Non-pigmented ciliary epithelial cell (primary cell): ENCODE measurements at places on chromosomes 11 and 22.

DNA sequence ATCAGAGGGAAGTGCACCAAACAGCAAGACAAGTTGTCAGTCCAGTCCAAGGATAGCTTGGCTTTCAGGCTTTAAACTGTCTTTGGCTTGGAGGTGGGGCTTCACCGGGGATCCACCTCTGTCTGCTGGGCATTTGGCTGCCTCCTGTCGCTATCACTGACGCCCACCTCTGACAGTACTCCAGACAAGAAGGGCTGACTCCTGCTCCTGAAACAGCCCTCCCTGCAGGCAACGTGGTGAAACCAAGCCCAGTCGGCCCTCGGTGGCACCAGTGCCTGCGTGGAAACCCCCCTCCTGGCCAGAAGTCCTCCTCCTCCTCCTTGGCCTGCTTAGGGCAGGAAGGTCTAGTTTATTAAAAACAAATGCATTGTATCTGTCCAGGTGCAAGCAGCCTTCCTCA lies 16.9 kb downstream of the DHCR7 start:
- no peak for DNase-seq

DNA sequence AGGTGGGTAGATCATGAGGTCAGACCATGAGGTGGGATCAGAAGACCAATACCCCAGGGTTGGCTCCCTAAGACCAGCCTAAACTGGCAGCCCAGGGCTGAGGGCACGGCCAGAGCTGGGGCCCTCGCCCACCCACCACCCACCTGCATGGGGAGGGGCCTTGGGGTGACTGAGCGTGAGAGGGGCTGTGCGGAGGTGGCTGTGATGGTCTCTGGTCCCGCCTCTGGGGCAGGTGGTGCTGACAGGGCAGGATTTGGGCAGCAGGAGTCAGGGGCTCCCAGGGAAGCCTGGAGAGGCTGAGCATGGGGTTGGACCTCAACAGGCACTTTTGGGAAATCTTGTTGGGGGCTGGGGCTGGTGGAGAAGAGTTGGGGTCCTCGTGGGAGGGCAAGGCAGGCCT lies 39.8 kb upstream of the MUC5AC start:
- DNase-seq: no peak

- no peak for DNase-seq
Measured at GRCh38 chr22:27386186-27386585, 415.4 kb downstream of the MN1 start.

DNA sequence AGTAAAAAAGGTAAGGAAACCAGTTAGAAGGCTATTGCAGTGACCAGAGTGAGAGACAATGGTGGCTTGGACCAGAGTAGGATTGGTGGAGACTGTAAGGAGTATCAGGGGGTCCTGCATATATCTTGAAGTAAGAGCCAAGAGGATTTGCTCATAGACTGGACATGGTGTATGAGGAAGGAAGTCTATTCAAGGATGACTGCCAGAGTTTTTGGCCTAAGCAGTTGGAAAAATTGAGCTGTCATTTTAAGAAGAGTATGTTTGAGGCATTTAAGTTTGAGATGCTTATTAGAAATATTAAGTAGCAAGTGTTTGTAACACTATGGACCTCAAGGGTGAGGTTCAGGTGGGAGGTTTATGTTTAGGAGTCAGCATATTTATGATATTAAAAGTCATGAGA lies 596.6 kb downstream of the METTL15 start:
- no peak for DNase-seq

DNA sequence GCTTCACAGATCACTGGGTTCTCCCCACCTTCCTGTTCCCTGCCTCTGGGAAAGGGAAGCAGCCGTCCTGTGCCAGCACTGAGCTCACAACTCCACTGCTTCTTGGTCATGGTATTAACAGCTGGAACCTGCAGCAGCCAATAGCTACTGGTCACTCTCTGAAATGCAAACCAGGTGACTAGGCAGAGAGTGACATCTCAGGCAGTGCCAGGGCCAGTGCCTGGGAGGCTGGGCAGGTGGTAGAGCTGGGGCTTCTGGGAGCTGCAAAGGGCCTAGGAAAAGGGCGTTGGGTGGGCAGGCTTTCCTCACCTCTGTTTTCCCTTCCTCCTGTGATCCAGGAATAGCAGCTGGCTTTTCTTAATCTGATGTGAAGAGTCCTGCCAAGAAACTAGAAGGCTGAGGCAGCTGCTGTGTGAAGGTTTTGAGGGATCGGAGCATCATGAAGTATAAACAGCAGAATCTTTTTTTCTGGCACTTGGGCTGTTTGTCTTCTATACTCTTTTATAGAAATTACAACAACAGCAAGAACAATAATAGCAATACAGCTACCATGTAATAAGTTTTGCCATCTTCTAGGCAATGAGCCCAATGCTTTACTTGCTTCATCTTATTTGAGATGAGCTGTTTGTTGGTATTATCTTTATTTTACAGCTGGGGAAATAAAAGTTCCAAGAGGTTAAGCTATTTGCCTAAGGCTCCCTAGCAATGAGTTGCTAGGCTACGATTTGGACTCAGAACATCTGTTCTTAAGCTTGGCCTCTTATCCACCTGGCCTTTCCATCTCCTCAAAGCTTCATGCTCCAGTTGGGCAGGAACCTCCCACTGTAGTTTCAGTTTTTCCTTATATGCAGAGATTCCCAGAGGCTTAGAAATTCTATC lies 22.0 kb upstream of the CD44 start:
- DNase-seq: no peak

GRCh38 chr11:133198438-133198837 lies 333.9 kb downstream of the OPCML start:
- no peak for DNase-seq

GRCh38 chr11:2776351-2777061 lies 76.7 kb upstream of the KCNQ1OT1 start:
- no peak for DNase-seq

DNA sequence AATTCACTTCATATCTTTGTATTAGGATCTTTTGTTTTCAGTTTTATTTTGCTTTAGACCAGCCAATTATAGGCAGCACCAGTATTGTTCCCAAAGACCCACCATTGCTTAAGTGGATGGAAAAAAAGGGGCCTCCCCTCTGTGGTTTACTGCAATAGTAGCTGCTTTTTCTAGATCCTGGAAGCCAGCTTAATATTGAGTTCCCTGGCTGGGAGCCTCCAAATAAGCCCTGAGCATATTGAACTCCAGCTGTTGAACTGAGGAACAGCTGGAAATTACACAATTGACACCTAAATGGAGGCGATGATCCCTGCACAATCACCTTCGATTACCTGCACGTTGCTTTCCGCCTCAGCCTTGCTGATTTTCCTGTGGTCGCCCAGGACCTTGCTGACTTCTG lies 576.0 kb downstream of the SOX6 start:
- no peak for DNase-seq

- no peak for DNase-seq
Measured at GRCh38 chr11:119912229-119912628, 183.2 kb upstream of the NECTIN1 start.
